T-helper 2 cell (primary cell): ENCODE measurements at places on chromosomes 3 and 15.

GRCh38 chr3:117016378-117016777, 306.8 kb downstream of the TUSC7 start:
- no peak for DNase-seq

DNA sequence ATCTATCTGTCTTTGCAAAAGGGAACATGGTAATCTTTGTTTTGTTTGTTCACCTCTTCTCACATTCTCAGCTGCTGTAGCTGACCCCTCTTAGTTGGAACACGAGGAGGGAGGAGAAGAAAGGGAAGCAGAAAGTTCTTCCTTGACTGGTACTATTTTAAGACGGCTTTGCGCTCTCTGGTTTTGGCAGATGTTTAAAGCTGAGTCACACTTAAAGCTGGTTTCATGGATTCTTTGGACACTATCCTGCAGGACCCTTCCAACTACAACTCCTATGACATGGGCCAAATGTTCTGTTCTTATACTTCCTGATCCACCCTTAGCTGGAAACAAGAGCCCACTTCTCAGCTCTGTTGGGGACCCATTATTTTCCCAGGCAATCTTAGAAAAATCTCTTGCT, 40.6 kb upstream of the FXR1 start:
- no peak for DNase-seq

GRCh38 chr3:140449413-140450256, 228.2 kb upstream of the TRIM42 start:
- no peak for DNase-seq

- DNase-seq: no peak
Observed at GRCh38 chr3:133138017-133138416, 99.8 kb downstream of the TMEM108 start.

DNA sequence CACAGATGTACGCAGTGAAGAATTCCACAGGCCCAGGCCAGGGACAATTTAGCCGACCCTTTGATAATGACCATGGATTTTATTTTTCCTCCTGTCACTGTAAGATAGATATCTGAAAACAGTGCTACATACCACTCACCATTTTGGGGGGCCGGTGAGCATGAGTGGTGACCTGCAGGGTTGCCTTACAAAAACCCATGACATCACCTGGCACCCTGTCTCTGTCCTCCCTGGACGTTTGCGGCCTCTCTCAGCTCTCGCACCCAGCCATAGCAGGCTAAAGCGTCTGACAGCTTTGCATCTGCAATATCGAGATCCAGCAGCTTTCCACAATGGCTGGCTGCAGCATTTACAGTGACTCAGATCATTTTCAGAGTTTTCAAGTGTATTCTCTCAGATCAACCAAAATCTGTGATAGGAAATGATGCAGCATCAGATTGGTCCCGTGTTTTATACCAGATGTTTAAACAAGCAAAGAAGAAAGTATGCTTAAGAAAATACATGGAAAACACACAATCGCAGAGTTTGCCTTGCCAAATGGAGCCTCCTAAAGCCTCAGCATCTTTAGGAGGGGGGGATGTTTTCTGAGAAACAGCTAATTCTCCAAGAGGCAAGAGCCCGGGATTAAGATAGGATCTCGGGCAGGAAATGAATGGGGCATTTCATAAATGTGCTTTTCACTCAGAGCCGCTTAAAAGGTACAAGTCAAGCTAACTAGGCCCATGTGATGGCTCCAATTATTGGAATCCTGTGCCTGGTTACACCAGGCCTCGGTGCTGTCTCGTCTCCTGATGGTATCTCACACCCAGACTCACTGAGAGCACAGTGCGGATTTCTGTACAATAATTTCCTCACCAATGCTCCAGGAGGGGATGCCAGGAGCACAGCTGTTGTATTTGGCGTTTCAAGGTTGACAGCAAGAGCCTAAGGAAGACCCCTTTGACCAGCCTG, 257.3 kb downstream of the XXYLT1 start:
- no peak for DNase-seq

DNA sequence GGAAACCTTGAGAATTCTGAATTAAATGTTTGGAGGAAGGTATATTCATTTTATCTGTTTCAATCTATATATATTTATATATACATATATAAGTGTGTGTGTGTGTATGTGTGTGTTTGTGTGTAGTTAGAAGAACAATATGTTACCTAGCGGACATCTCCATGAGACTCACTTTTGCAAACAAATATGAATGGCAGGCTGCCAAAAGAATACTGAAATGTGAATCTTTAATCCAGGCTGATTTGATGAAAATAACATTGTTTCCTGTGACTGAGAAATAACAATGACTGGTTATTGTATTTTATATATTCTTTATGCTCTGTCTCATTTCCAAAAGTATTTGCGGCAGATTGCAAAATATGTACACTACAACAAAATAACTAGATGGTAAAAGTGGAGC, 255.5 kb upstream of the TGFBR2 start:
- no peak for DNase-seq

GRCh38 chr3:102194760-102195159, 240.1 kb upstream of the ZPLD1 start:
- DNase-seq: no peak

DNA sequence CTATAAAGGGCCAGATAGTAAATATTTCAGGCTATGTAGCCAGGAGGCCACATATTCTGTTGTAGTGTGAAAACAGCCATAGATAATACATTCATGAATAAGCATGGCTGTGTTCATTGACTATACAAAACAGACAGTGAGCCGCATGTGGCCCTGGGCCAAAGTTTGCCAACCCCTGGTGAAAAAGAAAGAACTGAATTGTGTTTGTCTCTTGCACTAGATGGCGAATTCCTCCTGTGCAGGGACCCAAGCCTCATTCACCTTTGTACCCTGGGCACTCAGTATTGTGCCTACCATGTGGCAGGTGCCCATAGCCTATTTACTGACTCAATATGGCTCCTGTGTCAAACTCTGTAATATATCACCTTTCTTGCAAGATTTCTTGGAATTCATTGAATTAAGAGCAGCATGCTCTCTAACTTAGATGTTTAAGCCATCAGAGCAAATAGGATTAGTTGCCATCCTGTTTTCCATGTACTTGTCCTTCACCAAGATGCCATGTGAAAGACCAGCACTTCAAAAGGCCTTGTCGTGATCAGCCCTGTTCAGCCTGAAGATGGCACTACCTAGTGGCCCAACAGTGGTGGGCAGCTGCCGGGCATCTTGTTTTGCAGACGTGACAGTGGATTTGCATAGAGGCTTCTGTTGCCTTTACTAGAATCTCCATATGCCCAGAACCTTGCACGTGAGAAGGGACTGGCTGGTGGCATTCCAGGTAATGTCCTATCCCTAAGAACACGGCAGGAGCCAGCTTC, 50.9 kb upstream of the CMTM7 start:
- no peak for DNase-seq

GRCh38 chr3:177596248-177596815, 399.1 kb upstream of the TBL1XR1 start:
- DNase-seq: no peak

DNA sequence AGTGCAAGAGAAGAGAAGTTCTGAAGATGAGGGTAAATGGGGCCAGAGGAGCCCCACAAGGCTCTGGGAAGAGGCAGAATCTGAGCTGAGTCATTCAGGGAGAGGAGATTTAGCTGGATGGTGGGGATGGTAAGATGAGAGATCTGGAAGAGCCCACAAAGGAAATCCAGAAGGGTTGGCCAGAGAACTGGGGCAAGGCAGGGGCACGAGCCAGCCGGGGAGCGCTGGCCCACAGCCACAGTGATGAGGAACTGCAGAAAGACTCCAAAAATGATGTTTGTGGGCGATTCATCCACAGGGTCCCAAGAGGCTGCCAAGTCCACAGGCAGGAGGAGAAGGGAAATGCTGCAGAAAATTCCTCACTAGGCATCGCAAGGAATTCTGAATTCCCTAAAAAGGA, 75.9 kb upstream of the ATP2B2 start:
- DNase-seq: no peak

DNA sequence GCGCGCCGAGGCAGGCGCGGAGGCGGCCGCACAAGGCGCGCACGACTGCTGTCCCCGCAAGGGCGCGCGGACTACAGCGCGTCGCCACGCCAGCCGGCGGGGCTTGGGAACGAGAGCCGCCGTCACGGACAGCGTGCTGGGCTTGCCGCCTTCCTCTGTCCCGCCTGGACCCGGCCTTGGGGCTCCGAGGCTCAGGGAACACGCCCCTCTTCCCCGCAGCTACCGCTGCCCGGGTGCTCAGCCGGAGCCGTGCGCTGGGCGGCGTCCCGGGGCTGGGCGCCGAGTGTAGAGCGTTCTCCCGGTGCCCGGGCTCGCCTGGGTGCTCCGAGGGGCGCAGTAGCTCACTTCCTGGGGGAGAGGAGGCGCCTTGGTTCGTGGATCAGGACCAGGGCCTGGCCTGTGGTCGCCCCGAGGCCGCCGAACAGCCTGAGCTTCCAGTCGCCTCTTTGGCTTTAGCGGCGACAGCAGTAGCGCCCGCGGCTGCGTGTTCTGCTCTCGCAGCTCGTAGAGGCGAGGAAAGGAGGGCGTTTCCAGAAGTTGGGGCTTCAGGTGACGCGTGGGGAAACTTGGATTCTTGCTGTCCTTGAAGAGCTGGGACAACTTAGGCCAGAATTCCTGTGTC, 226.7 kb upstream of the C2CD4B start:
- peak; percentile 4 for DNase-seq

DNA sequence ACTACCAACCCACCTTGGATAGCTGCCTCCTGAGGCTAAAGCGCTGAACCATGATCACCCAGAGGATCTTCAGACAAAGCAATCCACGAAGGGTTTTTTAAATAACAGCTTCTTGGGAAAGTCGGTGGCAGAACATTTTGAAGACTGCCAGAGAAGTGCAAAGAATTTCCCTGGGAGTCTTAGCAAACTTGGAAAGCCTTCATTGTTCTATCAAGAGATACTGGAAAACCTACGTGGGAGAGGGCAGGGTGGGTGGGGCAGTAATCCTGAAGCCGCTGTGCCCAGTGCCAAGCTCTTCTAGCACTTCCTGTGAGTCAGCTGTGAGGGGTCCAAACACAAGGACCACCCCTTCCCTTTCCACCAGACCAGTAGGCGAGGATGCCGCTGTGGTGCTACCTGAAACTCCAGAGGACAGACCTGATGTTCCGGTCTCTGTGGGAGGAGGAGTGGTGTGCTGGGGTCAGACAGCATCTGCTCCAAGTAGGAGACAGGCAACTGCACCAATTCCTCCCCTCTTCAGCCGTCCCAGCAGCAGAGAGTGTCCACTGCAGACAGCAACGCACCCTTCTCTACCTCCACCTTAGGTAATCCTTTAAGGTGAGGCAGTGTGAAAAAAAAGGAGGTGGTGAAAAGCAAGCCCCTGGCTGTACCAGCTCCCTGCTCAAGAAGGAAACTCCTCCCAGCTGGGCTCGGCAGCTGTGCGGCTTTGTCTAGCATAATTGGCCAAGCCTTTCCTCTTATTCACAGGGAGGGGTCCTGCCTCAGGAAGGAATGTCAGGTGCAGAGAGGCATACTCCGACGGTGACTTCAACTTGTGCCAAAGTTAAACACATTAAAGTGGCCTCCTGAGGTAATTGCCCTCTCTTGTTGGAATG, 99.0 kb downstream of the TMCC1 start:
- DNase-seq: no peak

DNA sequence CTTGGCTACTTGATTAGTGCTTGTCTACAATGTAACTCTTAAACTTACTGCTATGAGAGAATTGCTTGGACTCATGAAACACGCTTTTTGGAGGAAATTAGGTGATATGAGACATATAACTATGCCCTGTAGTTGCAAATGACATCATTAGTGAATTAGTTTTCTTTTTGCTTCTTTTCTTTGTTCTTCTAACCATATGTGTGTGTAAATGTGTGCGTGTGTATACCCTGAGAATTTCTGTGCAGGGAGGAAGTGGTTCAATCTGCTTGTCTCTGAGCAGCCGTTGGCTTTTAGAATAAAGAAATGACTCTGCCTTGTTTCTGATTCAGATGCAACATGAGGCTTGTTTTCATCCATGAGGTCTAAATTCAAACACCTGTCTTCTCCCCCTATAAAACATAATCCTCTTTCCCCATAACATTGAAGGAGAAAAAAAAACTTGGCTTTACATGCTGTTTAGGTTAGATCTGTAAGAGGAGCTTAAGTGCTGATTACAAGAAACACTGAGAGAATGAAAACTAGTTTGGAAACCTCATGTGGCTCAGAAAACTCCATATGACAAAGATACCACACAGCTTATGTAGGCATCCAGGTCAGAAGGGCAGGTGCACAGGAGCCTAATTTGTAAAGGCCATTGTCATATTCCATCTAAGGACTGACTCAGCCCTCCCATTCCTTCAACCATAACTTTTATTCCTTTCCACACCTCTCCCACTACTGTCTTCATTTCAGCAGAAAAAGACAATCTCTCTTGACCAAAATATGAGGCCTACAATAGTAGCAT, 30.5 kb upstream of the BLM start:
- DNase-seq: no peak
